ENCODE measurements at places on chromosomes 6 and 20.

DNA sequence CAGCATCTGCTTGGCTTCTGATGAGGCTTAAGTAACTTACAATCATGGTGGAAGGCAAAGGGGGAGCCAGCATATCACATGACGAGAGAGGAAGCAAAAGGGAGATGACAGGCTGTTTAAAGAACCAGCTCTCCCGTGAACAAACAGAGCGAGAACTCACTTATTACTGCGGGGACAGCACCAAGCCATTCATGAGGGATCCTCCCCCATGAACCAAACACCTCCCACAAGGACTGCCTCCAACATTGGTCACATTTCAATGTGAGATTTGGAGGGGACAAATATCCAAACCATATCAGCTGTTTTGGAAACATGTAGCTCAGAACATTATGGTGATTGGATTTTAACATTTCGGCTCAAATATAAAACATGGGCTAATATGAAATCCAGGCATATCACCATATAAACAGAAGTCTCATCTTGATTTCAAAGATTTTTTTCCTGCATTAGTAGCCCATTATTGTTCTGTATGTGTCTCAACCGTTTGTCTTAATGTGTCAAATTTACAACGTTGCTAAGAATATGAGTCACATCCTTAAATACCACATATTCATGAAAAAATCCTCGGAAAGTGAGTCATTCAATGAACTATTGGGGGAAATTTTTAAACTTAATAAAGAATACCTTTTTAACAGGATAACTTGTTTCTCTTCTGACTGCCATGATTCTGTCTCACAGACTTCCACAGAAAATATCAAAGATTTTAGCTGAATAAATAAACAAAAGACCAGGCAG, 894.3 kb downstream of the TFAP2A start:
- H3K27me3 ChIP-seq: no peaks in the 10 kb centered on the region
- H3K27ac ChIP-seq: peak overlapping the region; percentile 87
- H3K4me1 ChIP-seq: peaks cover 38% of the 10 kb centered on the region
- peak overlapping the region; percentile 26 for H3K4me3 ChIP-seq
- no peaks in the 10 kb centered on the region for H3K36me3 ChIP-seq

- DNase-seq: no peak
- no peaks in the 10 kb centered on the region for H3K27me3 ChIP-seq
- H3K36me3 ChIP-seq: no peaks in the 10 kb centered on the region
- no peak overlapping the region for H3K4me3 ChIP-seq
Measured at GRCh38 chr20:35561671-35562070, 19.8 kb downstream of the ERGIC3 start.

DNA sequence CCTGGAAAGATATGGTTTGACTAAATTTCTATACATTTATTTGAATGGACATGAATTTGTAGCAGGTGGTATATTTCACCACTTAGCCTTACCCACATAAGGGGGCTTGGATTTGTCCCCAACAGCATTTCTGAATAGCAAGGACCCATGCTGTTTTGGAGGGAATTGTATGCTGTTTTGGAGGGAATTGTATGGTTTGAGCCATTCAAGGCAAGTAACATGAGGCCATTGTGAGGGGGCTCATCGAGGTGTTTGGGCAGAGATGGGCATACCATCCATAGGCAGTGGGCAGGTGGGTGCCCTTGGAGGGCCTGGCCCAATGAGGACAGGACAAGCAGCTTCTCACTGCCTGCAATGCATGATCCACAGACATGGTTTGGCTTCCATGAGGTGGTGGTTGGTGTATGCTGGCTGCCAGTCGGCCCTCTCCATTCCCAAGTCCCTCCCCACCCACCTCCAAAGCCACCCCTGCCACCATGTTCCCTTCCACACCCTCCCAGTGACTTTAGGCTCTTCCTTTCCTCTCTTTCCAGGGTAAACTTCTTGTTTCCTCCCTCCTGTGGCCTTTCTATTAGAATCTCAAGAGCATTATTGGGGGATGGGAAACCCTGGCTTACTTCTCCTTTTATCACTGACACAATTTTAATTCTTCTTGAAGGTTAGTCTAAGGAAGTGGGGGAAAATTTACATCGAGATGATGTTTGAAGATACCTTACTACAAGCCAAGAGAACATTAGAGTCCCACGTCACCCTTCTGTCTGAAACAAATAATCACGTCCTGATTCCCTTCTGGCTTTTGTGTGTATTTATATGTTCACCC, 13.2 kb upstream of the PXDC1 start:
- DNase-seq: no peak
- H3K4me1 ChIP-seq: peaks cover 4% of the 10 kb centered on the region
- no peaks in the 10 kb centered on the region for H3K36me3 ChIP-seq
- H3K27ac ChIP-seq: no peak overlapping the region
- no peak overlapping the region for H3K4me3 ChIP-seq
- H3K27me3 ChIP-seq: no peaks in the 10 kb centered on the region

DNA sequence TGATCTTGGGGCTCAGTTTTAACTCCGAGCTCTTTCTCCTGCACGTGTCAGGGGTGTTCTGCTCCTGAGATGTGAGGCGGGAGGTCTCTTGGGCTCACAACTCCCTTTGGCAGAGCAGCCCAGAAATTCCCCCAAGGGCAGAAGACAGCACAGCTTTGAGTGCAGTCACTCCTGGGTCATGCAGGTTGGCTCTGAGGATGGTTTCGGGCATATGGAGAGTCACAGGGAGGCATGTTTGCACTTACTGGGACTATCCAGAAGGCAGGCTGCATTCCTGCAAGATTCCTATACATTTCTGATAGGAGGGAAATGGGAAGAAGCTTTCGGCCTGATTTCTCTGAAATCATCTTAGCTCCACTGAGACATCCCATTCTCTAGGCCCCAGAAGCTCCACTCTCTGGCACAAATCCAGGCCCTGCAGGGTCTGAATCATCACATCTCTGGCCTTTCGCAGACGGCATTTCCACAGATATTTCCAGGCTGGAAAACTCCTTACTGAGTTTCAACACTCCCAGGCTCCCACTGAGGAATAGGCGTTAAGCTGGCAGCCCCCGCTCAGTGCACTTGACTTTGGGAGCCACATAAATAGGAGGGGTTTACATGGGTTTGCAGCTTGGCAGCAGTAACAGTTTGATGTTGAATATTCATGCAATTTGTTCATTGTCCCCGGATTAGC, 39.7 kb downstream of the AGPAT4 start:
- peak overlapping the region; percentile 21 for H3K27ac ChIP-seq
- no peak overlapping the region for H3K4me3 ChIP-seq
- H3K36me3 ChIP-seq: no peaks in the 10 kb centered on the region
- H3K27me3 ChIP-seq: no peaks in the 10 kb centered on the region

DNA sequence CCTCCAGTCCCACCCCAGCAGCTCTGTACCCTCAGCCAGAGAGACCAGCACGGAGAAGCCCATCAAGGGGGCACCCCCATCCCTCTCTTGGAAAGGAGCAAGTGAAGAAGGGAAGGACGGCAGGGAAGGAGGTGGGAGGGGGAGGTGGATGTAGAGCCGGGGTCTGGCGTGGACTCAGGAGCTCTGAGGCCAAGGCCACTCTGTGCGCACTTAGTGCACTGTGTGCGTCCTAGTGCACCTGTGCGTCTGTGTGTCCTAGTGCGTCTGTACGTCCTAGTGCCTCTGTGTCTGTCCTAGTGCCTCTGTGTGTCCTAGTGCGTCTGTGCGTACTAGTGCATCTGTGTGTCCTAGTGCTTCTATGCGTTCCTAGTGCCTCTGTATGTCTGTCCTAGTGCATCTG, 54.2 kb downstream of the DSTN start:
- no peak for DNase-seq
- H3K27me3 ChIP-seq: no peaks in the 10 kb centered on the region
- no peaks in the 10 kb centered on the region for H3K4me1 ChIP-seq
- H3K27ac ChIP-seq: no peak overlapping the region

- H3K27ac ChIP-seq: peak overlapping the region; percentile 22
- H3K4me1 ChIP-seq: peaks cover 14% of the 10 kb centered on the region
- no peak overlapping the region for H3K4me3 ChIP-seq
- H3K36me3 ChIP-seq: peaks cover 36% of the 10 kb centered on the region
- DNase-seq: no peak
Measured at GRCh38 chr20:50129662-50130355, 16.9 kb upstream of the UBE2V1 start.

DNA sequence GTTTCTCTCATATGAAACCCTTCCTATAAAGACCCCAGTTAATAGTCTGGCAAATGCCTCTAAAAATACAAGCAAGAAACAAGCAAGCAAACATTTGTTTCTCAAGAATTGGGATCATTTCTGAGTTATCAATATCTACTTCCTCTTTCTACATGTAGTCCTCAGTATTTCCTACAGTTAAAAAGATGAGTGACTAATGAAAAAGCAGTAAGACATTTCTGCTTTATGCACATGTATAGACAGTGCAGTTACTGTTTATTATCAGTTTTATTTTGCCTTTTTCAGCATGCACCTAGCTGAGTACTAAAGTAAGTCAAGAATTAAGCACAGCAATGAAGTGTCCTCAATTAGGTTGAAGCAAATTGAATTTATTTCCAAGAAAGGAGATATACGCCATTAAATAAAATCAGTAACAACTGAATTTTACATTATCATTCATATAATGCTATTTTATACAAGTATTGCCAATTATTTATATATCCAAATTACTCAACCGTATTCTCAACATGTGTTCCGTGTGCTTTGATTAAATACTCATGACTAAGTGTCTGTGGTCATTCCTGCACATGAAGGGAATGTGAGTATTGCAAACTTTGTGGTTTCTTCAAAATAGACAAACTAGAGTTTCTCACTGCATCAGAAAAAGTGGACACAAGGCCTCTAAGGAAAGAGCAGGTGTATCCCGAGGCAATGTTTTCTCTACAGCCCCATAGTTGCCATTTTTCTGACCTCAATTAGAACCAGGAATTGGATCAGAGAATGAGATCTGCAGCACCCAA, 159.3 kb upstream of the MARCKS start:
- peak overlapping the region; percentile 22 for H3K27ac ChIP-seq
- peaks cover 16% of the 10 kb centered on the region for H3K27me3 ChIP-seq
- no peaks in the 10 kb centered on the region for H3K36me3 ChIP-seq
- H3K4me3 ChIP-seq: no peak overlapping the region

GRCh38 chr20:63878899-63879663, 14.0 kb downstream of the TPD52L2 start:
- peaks cover 27% of the 10 kb centered on the region for H3K36me3 ChIP-seq
- no peak overlapping the region for H3K4me3 ChIP-seq
- H3K27me3 ChIP-seq: no peaks in the 10 kb centered on the region
- no peak for DNase-seq
- no peak overlapping the region for H3K27ac ChIP-seq

DNA sequence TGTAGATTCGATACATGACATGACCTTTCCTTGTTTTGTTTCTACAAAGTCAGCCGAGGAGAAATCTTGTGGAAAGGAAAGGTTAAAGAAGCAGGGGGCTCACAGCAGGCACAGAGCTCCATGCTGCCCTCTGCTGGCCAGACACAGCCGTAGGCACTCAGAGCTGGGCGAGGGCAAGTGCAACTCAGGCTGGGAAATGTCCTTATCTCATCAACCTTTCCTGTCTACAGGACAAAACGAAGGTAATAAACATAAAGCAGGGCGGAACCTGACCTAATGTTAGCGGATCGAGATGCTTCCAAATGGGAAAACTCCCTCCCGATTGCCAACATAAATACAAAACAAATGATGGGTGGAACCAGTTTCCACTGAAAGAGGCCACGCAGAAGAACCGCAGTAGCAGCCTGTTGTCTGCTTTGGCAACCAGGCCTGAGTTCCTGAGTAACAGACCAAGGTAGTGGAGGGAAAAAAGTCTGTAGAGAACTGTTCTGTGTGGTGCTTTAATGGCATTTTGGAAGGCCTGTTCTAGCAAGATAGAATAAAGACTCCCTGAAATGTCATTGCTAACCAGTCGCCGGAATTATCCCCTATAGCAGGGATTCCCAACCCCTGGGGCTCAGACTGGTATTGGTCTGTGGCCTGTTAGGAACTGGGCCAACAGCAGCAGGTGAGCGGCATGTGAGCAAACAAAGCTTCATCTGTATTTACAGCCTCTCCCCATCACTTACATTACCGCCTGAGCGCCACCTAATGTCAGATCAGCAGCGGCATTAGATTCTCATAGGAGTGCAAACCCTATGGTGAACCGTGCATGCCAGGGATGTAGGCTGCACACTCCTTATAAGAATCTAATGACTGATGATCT, 85.2 kb downstream of the MBOAT1 start:
- H3K27me3 ChIP-seq: no peaks in the 10 kb centered on the region
- H3K4me1 ChIP-seq: no peaks in the 10 kb centered on the region
- no peak for DNase-seq

All from astrocyte (in vitro differentiated cells and primary cell).